Fibroblast of lung (primary cell): ENCODE measurements at places on chromosomes 3 and 15.

DNA sequence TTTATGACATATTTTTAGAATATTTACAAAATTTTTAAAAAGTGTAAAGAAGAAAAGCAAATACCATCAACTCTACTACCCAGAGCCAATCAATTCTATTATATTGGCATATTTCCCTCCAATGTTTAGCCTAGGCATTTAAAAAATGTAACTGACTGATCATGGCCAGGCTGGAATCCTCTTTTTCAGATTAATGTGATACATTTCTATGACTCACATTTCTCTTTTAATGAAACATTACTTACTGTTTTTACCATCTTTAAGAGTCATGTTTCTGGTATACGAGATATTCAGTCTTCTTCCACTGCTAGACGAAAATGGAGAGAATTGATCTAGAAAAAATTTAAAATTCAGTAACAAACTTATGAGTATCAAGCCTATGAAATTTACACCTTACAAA is 53.4 kb upstream of the DCUN1D1 start:
- peak; percentile 77 for DNase-seq

DNA sequence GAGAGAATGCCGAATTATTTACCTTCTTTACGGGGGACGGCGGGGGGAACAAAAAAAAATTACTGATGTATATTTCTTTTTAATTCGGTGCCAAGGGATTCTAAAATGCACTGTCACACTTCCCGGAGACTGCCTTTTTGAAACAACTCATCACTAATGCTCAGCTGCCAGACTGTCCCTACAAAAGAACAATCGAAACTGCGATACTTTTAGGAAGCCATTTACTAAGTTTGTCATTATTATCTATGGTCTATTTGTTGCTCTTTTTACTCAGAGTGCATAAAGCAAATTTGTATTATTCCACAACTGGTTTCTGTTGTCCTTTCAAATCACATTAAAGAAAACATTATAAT is 60.8 kb downstream of the TM4SF4 start:
- DNase-seq, result no peak

DNA sequence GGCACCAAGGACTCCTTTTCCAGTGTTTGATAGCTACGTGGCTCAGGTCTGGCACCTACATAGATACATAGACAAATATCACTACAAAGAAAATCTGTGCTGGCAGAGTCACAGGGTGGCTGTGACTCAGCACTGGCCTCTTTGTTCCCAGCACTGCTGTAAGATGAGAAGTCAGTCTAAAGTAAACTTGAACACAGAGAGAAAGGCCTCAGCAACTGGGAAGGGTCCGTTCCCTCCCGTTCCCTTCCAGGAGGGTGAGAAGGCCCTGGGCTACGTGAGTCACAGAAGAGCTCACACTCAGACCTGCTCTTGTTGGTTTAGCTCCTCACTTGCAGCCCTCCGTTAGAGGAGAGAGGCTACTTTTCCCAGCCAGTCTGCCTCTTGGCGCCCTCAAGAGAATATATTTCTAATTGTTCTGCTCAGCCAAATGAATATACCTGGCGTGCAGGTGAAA is 23.1 kb downstream of the ANXA2 start:
- peak; percentile 99 for DNase-seq

- no peak for DNase-seq
Observed at GRCh38 chr3:171792531-171792930, 17.8 kb downstream of the PLD1 start.

- peak; percentile 52 for DNase-seq
Observed at GRCh38 chr3:53045518-53046170, at the start of gene SFMBT1. Gene SFMBT1, minus strand, starts transcription at chr3:53046073. Its CDS starts 76,945 bp downstream, at chr3:52969128.

GRCh38 chr3:195178124-195178910 is 92.6 kb downstream of the XXYLT1 start:
- no peak for DNase-seq

DNA sequence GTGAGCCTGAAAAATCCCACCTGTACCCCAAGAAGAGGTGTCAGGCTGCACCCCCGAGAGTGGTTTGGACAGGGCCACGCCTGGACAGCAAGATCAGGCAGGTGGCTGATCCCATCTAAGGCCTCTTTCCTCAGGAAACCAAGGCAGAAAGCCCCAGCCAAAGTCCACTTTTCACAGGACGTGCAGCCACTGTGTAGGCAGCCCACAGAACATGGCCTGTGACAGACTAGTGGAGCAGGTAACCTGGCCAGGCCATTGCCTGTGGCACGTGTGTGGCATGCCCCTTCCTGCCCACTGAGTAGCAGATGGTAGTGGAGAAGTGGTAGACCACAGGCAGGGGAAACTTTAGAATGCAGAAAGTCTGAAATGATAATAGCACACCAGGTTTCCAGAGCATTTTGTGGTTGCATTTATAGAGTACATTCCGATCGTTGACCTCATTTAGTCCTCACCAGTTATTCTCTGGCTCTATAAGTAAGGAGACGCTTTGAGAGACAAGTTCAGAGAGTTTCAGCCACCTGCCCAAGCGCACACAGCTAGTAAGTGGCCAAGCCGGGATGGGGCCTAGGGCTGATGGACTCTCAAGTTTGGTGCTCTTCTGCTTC is 68.7 kb downstream of the AAGAB start:
- DNase-seq, result no peak

DNA sequence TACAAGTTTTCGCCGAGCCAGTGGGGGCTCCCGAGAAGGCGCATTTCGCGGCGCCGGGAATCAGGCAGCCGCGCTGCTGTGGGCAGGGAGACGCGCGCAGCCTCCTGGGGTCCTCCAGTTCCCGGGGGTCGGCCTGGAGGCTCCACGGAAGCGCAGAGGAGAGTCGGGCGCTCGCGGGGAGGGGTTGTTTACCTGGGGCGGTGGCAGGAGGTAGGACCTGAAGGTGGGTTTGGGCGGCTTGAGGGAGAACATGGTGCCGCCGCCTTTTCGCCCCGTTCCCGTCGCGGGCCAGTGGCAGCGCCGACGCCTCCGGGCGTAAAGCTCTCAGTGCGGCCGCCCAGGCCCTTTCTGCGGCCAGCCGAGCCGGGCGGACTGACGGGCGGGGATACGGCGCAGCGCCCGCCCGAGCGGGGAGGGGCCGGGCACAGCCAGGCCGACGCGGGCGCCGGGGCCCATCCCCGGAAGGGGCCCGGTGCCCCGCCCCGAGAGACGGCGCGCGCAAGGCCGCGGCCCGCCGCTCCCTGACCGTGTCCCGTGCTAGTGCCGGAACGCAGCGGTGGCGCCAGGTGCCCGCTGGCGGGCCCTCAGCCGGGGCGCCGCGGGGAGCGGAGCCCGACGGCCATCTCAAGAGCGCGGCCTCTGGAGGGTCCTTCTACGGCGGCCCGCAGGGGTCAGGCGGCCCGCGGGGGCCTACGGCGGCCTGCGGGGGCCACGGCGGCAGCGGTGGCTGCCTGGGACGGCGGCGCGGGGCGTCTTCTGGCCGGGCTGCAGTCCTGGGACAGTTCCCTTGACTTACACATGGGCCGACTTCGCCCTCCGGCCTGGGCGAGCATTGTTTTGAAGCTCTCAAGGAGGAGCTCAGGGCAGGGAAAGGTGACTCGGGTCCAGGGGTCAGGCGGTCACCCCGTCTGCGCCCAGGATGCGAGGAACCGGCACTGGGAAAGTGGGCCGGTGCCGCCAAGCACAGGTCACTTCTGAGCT is at the start of gene MTMR10:
MTMR10 (minus strand) TSS at position 374 of the 981 bp plus-strand sequence; CDS start at position 252, 122 bp downstream.
- DNase-seq, result peak; percentile 79

GRCh38 chr15:101620671-101621070 is 31.5 kb downstream of the TM2D3 start:
- DNase-seq, result no peak

- DNase-seq, result peak; percentile 10
Observed at GRCh38 chr3:24493746-24494617, 668 bp downstream of the THRB start.

DNA sequence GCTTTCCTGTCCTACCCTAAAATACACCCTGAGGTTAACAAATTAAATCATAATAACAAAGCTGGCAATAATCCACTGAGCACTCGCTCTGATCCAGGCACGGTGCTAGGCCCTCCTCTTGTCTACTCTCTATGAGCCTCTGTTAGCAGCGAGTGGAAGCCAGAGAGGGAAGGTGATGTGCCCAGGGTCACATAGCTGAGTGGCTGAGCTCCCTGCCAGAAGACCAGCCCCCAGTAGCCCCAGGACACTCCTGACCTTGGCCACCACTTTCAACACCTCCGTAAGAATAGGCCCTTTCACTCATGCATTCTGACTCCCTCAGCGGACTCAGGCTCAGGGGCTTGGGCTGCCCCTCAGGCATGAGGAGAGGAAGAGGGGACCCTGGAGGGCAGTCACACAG is 9.5 kb upstream of the PRKCD start:
- no peak for DNase-seq

DNA sequence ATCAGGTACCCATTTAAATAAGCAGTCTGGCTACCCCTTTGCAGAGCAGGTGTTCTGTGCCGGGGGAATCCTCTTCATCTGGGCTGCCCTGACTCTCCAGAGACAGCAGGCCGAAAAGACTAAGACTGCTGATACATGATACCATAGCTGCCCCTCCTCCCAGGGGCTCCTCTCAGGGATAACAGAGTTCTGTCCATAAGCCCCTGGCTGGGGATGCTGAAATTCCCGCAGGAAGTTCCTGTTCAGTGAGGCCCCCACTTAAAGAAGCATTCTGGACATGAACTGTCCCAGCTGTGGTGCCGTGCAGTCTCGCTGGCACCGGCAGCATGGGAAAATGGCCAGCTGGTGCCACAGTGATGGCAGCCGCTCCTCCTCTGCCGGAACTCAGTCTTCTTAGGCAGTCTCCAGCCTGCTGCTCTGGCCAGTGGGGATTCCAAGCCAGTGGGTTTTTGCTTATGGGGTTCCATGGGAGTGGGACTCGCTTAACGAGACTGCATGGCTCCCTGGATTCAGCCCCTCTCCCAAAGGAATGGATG is 1026.2 kb downstream of the NAALADL2 start:
- DNase-seq, result no peak

GRCh38 chr3:194267744-194268653 is 83.1 kb downstream of the CPN2 start:
- DNase-seq, result peak; percentile 79

DNA sequence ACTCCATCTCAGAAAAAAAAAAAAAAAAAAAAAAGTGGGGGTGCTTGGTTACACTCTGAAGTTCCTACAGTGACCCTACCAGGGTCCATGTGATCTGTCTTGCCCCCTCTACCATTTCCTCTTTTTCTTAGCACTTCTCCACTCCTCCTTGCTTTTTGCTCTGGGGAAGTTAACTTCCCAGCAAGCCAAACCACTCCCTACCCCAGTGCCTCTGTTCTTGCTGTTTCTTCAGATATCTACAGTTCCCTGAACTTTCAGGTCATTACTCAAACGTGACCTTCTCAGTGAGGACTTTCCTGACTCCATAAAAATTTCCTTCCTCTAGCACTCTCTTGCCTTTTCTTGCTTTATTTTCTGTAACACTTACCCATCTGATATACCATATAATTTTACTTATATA is 61.1 kb upstream of the GCNT3 start:
- no peak for DNase-seq

GRCh38 chr3:127735767-127736693 is 63.3 kb downstream of the ABTB1 start:
- peak; percentile 82 for DNase-seq

DNA sequence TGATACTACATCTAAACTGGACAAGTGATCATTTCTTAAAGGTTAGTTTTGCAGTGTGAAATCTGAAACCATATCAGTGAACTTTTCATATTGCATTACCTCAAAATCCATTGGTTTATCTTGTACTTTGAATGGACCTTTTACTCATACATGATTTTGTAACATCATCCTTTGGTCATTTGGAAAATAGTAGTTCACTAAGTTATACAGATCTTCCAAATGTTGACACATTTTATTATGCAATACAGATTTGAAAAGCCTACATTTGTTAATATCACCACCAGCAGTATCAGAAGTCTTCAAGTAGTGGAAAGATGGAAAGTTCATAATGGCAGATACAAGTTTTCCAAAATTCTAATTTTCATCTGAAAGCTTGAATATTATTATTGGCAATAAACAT is 64.0 kb upstream of the CDV3 start:
- peak; percentile 20 for DNase-seq

- no peak for DNase-seq
Observed at GRCh38 chr3:102081572-102082289, 232.4 kb downstream of the NFKBIZ start.

DNA sequence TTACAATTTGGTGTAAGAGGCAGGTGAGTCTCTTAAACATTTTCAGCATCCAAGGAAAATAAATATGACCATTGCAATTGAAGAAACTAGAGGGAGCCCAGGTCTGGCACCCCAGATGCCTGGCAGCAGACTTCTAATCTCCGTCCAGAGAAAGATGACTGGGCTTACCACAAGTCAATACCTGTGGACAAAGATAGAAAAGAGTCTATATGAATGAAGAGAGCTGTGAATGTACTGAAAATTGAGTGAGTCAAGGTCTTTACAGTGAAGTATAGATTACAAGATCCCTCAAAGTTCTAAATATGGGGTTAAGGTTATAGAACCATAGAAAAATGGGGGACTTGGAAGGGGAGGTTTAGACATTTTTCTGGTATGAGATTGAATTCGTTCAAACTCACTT is 827.4 kb upstream of the NR2F2 start:
- no peak for DNase-seq

- DNase-seq, result peak; percentile 24
Observed at GRCh38 chr15:62737551-62737950, 305.0 kb upstream of the TPM1 start.

GRCh38 chr3:171788546-171789351 is 21.5 kb downstream of the PLD1 start:
- peak; percentile 80 for DNase-seq

GRCh38 chr15:58069008-58069407 is 3.5 kb upstream of the ALDH1A2 start:
- DNase-seq, result no peak

DNA sequence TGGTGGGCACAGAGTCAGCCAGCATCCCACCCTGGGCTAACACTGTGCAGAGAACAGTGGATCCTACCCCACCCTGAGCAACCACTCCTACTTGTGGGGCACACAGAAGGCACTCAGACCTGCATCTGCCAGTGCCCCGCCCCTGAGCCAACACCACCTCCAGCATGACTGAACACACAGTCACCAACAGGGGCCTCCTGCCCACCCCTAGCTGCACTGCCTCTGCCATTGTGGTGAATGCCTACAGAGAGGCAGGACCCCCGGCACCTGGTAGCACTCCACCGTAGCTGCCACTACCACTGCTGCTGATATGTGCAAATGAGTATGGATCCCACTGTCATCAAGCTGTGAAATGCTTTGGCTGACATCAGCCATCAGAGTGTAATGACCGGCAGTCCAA is 123.1 kb downstream of the ADAMTSL3 start:
- DNase-seq, result no peak

DNA sequence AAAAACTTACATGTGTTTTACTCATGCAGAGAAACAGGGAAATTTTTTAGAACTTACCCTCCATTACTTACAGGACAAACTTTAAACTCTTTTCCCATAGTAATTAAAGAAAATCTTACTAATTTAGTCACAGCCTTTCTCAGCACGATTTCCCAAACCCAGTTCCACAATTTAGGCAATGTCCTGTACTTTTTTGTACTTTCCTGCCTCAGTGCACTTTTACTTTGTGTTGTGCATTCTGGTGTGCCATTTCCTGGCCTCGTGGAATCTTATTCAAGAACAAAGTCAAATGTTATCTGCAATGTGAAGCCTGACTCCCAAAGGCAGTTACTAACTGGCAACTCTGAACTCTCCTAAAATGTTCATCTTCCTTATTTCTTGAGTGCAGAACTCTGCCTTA is 1.9 kb downstream of the SLC33A1 start:
- DNase-seq, result peak; percentile 3

- no peak for DNase-seq
Observed at GRCh38 chr3:129746629-129747028, 140.2 kb upstream of the PLXND1 start.
